ENCODE measurements at places on chromosomes 16 and 17. TPM values are rescaled to one million over a fixed set of nuclear protein-coding genes. Genes with fewer than 3 reads are reported as not detected.

Gene TAC4
- total RNA-seq = not detected

Gene PIK3R6
- not detected for total RNA-seq

Gene ZACN
- total RNA-seq = not detected

Gene NR1D1
- total RNA-seq = 0.79 TPM

Gene GRB7
- total RNA-seq = 9.0 TPM

Gene HOXB3
- total RNA-seq = not detected

Gene TSNAXIP1
- total RNA-seq = 0.13 TPM

Gene CACNG3
- not detected for total RNA-seq

Gene C16orf92
- total RNA-seq = not detected

Gene ZNF423
- total RNA-seq = under 0.01 TPM

Gene CCL17
- not detected for total RNA-seq

Gene IL34
- 2.0 TPM for total RNA-seq

Gene SLC12A3
- total RNA-seq = not detected

Gene PHKG2
- 10.6 TPM for total RNA-seq

Gene PVALEF
- total RNA-seq = not detected

Gene TMEM204
- total RNA-seq = under 0.01 TPM

Gene MYH3
- total RNA-seq = 1.4 TPM

Gene C16orf82
- total RNA-seq = not detected

Gene RGS11
- total RNA-seq = not detected

Gene MT1E
- 60.8 TPM for total RNA-seq

Gene COX6A2
- total RNA-seq = not detected
